ENCODE measurements at places on chromosomes 11 and 22.
A peak's percentile ranks its signal among the peaks of the same experiment; 100 is the strongest.

DNA sequence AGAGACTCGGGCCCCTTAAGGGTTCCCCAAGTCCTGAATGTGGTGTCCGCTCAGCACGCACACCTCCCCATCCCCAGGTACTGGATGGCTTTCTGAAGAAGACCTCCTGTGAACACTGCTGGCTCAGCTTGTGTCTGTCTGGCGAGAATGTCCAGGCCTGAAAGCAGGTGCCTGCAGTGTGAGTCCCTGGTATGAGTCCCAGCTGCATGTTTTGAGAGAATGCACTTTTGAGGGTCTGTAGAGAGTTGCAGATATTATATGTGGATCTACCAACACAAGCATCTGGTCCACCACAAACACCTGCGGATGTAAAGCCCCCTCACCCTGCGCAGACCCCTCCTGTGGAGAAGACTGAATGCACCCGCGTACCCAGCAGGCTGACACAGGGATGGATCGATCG, 1308.9 kb downstream of the TBC1D22A start:
- no peak for DNase-seq

GRCh38 chr11:69636512-69637197, 4.3 kb upstream of the CCND1 start:
- no peak for DNase-seq

- no peak for DNase-seq
Observed at GRCh38 chr11:78784321-78785061, 209.8 kb upstream of the NARS2 start.

- DNase-seq: no peak
Observed at GRCh38 chr11:1297011-1297575, 12.3 kb downstream of the TOLLIP start.

DNA sequence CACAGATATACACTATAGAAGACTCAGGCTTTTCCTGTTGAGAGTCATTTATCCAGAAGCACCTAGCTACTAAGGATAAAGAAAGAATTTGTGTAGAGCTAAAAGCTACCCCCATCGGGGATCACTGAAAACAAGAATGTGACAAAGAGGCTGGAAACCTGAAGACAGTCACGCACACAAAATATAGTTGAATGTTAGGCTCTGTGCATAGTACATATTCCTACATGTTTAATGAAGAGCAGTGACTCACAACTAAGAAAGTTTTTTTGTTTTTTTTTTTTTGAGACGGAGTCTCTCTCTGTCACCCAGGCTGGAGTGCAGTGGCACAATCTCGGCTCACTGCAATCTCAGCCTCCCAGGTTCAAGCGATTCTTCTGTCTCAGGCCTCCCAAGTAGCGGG, 8.4 kb downstream of the OR10V1 start:
- DNase-seq: no peak

DNA sequence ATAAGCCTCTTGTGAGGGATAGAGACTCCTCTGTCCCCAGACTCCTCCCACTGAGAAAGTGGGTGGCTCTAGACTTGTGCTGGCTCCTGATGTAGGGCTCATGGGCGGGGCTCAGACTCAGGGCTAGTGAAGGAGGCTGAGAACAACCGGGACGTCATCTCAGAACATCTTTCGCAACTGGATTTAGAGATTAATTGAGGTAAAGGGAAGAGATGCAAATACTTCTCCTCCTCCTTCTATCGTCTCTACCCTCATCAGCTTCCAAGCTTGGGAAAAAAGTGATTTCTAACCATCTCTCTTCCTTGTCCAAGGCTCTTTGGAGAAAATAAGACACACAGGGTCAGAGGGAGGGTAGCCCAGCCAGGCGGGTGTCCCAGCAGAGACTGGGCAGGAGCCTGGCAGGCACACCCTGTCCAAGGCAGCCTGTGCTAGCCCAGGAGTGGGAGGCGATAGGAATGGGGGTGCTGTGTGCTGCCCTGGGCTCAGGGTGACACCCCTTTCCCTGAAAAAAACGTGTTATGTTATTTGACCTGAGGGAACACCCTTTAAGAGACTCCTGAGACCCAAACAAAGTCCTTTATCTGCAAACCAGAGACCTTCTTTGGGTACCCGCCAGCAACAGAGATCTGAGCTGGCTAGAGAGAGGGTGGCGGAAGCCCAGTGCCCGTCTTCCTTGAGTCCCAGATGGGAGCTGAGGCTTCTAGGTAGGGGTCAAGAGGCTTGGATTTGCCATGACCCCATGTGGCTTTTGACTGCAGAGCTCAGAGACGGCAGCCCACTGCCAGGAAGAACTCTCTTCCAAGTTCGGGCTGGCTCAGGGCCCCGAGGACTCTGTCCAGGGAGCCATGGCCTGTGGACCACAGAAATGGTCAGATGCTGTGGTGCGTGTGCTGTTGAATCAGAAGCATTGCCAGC, 160.9 kb downstream of the ADAMTS15 start:
- DNase-seq: no peak

- DNase-seq: peak; percentile 54
Observed at GRCh38 chr22:50498322-50498890, 9.1 kb downstream of the LMF2 start.

GRCh38 chr22:50326956-50327710, at the start of gene DENND6B:
DENND6B (minus strand) TSS chr22:50327012; CDS start chr22:50326988, 24 bp downstream.
- peak; percentile 78 for DNase-seq

DNA sequence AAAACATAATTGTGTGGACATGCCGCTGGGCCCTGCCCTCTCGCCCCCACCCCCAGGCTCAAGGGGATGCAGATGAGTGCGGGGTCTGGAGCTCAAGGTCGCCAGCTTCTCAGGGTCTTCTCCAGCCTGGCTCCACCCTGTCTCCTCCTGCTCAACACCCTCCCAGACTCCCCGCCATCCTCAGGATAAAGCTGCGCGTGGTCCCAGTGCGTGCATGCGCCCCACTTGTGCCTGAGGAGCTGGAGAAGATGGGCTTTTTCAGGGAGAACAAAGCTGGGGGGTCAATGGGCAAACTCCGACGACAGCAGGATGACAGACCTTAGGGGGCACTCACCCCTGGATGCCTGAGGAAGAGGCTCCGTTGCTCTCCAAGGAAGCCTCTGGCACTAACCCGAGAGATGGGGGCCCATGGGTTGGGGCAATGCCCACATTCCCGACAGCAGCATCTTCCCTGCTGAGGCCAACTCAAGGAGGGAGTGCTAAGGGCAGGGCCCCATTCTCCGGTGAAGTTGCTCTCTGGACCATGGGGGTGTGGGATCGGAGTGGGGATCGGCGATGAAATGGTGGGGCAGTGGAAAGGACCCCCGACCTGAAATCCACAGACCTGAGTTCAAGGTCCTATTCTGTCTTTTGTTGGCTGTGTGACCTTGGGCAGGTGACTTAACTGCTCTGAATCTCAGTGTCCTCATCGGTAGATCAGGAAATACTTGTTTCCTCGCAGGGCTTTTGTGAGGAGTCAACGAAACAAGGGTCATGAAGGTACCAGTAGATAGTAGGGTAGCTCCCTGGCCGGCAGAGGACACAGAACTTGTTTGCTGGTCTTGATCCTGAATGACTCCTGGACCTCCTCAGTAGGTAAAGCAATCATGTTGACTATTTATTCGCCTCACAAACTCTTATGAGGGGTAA, 47.7 kb downstream of the WNT11 start:
- DNase-seq: no peak

DNA sequence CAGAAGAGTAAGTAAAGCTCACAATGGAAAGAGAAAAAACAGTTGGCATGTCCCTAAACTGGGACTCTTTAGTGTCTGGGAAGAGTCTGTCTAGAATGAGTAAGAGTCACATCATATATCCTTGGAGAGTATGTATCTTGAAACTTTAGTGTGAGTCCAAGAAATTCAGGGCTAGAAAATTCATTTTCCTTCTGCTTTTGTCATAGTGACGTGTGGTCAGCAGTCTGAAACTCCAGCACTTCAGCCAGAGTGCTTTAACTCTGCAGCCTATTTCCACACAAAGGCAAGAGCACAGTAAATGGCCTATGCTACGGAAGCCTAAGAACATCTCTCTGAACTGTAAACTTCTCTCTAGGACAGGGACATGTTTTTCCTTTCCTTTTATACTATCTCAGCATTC, 174.1 kb downstream of the FAM181B start:
- DNase-seq: no peak

GRCh38 chr11:75938543-75938942, 123.5 kb downstream of the UVRAG start:
- no peak for DNase-seq

- DNase-seq: no peak
Observed at GRCh38 chr11:111905411-111905810, 6.2 kb downstream of the CRYAB start.

GRCh38 chr11:19763330-19763729, 50.7 kb downstream of the NAV2 start:
- no peak for DNase-seq

GRCh38 chr11:128576555-128576954, 10.8 kb downstream of the ETS1 start:
- no peak for DNase-seq

- no peak for DNase-seq
Observed at GRCh38 chr11:120229451-120230424, 10.2 kb upstream of the POU2F3 start.

DNA sequence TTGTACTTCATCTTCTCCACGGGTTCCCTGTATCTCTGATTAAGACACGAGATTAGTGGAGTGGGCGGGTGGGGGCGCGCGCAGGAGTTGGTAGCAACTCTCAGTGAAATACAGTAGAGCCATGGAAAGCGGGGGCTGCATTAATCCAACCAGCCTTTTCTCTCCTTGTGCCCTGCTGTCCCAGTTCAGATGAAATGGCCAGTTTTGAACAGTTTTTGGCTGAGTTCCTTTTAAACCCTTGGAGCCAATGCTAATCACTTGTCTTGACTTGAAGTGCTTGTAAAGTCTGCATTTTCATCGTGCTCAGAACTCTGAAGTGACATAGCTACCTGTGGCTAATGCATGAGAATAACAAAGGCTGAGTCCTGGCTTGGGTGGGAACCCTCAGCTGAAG, 734 bp upstream of the TMEM123 start:
- DNase-seq: no peak

- DNase-seq: no peak
Observed at GRCh38 chr11:121553806-121554205, 101.0 kb upstream of the SORL1-AS1 start.

DNA sequence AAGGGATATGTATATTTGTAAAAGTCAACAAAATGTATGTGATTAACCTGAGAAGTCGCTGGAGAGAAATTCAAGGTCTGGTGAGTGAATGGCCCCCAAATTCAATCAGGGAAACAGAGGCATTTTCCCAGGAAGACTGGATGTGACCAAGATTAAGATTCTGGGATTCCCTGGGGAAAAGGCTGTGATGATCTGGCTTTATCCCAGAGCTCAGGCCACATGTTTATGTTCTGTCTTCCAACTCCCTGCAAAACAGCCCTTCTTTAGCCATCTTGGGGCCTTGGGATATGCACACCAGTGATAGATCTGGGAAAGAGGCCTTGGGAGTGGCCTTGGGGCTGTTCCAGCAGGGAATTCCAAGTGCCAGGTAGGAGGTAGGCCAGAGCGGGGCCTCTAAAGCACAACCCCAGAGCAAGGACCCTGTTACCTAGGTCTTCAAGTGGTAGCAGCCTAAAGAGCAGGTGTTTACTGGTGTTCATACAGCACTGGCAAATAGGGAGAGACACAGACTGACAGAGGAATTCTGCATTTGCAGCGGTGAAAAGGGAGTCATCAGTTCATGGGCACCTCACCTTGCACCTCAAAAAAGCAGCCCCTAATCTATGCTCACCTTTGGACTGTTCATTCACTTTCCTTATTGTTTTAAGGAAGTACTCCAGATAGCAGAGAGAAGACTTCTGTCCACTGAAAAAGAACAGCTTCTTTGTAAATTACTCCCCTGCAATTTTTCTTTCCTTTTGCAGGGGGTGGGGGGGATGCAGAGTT, 312.4 kb downstream of the BUD13 start:
- no peak for DNase-seq

DNA sequence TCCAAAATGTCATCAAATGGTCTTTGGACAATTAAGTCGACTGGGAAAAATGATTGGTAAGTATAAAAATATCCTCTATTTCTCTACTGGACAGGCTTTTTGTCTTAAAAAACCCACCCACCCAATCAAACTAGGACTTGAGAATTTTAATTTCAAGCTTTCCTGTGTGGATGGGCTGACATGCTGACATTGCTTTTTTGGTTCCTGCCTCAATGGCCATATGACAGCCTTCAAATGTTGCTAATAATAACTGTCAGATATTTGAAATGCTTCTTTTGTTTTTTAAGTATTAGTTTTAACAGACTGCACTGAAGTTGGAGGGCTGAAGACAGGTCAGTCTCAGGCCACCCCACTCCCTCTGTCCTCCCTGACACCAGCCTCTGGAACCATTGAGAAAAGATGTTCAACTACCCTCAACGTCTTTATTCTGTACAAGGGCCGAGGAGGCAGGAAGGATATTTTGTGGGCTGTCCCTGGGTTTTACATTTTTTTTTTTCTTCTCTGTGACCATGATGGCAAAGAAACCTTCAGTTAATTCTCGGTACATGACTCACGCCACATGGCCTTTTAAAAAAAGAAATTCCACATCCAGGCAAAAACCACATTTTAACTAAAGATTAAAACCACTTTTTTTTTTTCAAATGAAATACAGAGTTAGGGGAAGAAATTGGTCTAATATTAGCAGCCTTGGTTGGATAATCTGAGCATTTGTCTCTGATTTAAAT, 130.4 kb downstream of the SLC1A2 start:
- no peak for DNase-seq

DNA sequence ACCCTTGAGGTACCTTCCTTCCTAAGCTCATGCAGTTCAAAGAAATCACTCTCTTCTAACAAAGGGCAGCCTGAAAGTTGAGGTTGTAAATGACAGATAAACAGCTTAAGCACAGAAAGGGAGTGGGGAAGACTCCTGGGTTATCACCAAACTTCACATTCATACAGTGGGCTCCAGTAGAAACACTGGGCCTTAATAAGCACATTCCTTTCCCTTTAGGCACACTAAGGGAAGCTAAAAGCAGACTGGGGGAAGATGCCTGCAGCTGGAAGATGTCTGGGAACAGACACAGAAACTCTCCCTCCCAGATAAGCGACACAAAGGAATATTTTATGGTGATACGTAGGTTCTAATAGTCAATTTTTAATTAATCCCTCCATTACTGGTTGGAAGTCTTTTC, 350.3 kb upstream of the MPPED2 start:
- DNase-seq: no peak

DNA sequence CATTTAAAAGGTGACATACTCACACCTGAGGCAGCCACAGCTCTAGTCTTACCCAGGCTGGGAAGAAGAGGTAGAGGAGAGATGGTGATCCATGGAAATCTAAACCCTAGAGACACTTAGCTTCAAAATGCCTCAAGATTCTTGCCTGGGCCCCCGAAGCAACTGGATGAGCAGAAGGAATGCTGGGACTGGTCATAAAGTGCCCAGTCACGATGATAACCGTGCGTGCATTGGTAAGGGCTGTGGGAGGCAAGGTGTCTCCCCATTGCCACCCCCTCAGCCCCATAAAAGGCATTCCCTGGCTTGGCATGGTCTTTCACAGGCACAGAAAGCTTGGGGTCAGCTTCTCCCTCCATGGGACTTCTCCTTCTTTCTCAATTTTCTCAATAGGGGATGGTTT, 144.5 kb downstream of the DSCAML1 start:
- no peak for DNase-seq
